Tibial nerve (tissue), 4 donors: ENCODE measurements at places on chromosomes 6 and 20. TPM values are rescaled to one million over a fixed set of nuclear protein-coding genes. Genes with fewer than 3 reads are reported as not detected.

TFEB gene
- total RNA-seq: 21.8 TPM

DNA sequence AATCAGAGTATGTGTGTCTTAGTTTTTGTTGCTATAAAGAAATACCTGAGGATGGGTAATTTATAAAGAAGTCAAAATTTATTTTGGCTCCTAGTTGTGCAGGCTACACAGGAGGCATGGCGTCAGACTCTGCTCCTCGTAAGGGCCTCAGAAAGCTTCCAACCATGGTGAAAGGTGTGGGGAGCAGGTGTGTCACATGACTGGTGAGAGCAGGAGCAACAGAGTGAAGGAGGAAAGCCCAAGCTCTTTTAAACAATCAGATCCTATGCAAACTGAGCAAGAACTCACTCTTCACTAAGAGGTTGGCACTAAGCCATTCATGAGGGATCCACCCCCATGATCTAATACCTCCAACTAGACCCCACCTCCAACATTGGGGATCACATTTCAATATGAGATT lies 1524.3 kb downstream of the HACE1 start:
- no peak for DNase-seq

SOBP gene
- 7.1 TPM for total RNA-seq

DNA sequence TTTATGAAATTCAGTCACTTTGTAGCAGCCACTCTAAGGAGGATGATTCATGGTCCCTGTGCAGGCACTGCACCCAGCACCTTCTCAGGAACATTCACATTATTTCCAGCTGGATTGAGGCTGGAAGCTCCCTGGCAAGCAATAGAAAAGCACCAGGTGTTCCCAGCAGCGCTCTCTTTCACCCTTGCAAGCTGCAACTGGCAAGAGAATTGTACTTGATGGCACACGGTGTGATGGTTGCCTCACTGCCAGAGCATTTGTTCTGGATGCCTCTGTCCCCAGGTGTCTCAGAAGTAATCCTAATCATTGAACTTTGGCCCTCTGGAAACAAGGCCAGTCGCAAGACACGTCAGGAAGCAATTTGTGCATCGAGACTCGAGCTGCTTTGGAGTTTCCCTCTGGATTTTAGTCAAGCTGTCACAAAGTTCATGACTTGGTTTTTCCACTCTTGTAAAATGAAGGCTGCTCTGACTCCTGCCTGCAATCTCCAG lies 24.9 kb upstream of the PHACTR2 start:
- DNase-seq: no peak

DNA sequence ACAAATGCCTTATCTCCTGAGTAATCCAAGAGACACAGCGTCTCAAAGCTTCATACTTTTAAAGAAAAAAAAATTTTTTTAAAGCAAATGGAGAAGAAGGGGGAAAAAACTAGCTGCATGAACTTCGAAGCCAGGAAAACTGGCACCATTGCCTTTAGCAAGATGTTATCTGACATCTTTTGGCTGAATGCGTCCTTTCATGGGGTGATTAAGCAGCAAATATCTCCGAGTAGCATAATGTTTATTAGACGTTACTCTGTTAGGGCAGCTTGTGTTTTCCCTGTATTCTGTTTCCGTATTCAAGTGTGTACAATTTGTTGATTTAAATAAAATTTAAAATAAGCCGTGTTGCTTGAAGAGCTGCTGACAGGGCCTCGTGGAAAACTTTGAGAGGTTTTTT lies 76.5 kb upstream of the TSHZ2 start:
- DNase-seq: no peak

GSTA2 gene
- total RNA-seq: not detected

EEF1A2 gene
- not detected for total RNA-seq

- no peak for DNase-seq
Measured at GRCh38 chr20:59145924-59146779, 17.5 kb upstream of the ZNF831 start.

DNA sequence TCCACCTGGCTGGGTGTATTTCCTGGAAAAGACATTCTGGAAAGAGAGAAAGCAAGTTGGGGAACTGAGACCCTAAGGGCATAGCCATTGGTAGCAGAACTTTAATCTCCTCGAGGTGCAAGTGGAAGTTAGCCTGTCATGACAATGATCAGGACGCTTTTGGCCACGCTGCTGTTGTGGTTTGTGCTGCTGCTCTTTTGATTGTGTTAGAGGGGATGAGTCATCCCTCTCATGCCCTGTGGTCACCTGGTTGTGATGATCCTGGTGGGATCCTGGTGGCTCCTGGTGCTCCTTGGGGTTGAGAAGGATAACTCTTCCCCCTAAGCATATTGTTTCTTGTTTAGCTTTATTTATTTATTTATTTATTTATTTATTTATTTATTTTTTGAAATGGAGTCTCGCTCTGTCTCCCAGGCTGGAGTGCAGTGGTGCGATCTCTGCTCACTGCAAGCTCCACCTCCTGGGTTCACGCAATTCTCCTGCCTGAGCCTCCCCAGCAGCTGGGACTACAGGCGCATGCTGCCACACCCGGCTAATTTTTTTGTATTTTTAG lies 350.3 kb downstream of the KIF16B start:
- no peak for DNase-seq

EBF4 gene
- 17.5 TPM for total RNA-seq

LPA gene
- total RNA-seq: 0.90 TPM

- no peak for DNase-seq
Measured at GRCh38 chr20:64161356-64162238, 2.7 kb upstream of the MYT1 start.

CCN6 gene
- total RNA-seq: not detected

TREM1 gene
- 3.3 TPM for total RNA-seq

DNA sequence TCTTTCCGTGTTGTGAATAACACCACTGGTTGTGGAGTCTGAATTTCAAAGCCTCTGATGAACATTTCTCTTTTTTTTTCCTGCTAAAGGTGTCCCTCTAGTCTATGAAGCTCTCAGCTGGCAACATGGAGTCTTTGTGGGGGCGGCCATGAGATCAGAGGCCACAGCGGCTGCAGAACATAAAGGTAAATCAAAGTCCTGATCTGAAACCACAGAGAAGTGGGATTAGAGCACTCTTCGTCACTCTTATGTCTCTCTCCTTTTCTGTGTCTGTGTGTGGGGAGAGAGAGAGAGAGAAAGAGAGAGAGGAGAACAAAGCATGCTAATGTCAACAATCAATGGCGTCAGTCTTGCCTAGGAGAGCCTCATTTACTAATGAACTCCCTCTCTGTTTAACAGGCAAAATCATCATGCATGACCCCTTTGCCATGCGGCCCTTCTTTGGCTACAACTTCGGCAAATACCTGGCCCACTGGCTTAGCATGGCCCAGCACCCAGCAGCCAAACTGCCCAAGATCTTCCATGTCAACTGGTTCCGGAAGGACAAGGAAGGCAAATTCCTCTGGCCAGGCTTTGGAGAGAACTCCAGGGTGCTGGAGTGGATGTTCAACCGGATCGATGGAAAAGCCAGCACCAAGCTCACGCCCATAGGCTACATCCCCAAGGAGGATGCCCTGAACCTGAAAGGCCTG lies 4.2 kb downstream of the PCK1 start:
- DNase-seq: no peak

GRCh38 chr20:55741801-55742200 lies 263.5 kb downstream of the CBLN4 start:
- no peak for DNase-seq

DNA sequence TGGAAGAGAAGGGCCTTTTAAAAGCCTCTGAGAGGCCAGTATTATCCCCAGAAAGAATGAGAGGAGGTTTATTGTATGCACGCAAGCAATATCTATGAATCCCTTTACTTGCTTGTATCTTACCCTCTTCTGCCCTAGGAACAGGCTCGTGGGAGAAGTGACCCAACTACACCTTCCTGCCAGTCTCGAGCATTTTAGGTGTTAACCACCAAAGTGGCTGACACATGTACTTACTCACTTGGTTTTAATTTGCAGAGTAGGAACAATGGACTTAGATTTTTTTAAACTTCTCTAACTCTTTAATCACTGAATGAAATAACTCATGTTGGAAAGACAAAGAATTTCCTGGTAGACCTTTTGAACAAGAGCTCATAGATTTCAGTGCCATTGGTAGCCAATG lies 296.9 kb downstream of the PLCB1 start:
- no peak for DNase-seq

DNA sequence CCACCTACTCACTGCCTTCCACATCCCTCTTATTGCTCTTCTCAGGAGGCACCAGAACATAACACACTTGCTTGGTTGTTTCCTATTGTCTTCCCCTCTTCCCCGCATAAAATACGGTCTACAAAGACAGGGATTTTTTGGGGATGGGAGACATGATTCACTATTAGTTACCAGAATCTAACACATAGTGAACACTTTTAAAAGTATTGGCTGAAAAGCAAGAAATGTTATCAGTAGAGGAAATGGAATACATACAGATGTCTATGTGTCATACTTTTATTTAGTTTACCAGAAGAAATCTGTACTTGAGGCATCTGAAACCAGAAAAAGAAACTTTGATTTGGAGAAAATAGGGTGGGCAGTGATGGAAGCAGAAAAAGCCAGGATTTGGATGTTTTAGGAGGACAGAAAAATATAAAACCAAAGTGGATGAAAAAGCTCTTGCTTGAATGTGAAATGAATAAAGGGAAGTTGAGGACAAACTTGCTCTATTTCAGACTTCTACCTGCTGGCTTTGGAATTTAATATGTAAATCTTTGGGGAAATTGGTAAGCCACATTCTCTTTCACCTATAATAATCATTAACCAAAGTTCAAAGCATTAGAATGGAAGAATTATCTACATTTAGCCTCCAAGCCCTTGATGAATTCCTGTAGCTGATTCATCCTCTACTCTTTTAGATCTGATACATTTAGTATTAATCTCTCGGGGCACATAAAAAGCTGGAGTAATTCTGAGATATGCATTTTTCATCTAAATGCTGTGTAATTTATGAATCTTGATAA lies 82.6 kb downstream of the DOK5 start:
- DNase-seq: no peak

GRCh38 chr6:34462551-34462971 lies 3.3 kb upstream of the PACSIN1 start:
- DNase-seq: no peak

DNA sequence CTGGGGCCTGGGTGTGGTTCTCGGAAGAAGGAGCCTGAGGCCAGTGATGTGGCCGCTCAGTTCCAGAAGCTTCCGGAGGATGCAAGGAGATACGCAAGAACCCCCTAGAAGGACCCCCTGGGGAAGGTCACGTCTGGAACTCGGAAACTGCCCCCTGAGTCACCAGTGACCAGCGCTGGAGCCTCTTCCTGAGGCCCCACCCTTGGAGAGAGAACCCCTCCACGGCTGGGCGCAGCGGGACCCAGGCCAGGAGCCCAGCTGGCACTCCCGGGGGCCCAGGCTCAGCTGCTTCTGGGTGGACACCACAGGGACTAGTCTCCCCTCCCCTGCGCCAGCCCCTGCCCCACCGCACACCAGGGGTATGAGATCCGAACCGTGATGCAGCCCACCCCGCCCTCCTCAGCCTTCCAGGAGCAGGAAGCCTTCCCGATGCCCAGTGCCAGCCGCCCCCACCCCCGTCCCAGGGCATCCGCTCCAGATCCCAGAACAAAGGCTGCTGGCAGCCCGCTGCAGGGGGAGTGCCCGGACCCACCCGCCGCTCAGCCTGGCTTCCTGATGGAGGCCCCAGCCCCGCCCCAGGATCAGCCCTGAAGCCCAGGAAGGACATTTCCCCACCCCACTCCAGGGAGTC lies 7.5 kb downstream of the LAMA5 start:
- DNase-seq: no peak

GRCh38 chr6:45898941-45899682 lies 116.5 kb downstream of the CLIC5 start:
- no peak for DNase-seq

GRM1 gene
- 0.44 TPM for total RNA-seq

DNA sequence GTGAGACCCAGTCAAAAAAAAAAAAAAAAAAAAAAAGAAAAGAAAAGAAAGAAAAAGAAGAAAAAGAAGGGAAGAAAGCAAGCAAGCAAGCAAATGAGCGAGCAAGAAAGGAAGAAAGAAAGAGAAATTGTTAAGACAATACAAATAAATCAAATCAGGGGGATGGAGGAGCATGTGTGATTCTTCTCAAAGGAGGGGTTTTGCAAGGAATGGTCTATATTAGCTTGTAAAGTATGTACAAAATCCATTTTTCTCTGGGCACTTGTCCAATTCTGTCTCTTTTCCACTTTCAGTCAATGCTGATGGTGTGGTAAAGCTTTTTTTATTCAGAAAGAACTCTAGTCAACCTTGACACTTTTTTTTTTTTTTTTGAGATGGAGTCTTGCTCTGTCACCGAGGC lies 133.7 kb upstream of the TNFAIP3 start:
- DNase-seq: no peak

RSPH4A gene
- 0.78 TPM for total RNA-seq

DNA sequence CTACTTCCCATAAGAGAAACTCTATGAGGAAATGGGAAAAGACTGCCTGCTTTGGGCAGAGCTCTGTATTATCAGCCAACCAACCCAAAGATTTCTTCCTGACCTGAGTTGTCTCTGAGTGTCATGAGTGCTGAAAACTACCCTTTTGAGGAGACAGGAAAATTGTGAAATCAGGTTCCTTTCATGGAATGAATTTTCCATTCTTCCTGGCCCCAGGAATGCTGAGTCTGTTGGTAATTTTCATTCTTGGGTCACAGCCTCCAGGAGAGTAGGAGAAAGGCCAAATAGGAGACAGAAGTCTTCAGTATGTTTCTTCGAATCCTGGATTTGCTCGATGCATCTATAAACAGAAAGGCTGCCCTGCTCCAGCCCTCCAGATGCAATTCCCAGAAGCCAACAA lies 53.6 kb downstream of the SCML4 start:
- no peak for DNase-seq

DNA sequence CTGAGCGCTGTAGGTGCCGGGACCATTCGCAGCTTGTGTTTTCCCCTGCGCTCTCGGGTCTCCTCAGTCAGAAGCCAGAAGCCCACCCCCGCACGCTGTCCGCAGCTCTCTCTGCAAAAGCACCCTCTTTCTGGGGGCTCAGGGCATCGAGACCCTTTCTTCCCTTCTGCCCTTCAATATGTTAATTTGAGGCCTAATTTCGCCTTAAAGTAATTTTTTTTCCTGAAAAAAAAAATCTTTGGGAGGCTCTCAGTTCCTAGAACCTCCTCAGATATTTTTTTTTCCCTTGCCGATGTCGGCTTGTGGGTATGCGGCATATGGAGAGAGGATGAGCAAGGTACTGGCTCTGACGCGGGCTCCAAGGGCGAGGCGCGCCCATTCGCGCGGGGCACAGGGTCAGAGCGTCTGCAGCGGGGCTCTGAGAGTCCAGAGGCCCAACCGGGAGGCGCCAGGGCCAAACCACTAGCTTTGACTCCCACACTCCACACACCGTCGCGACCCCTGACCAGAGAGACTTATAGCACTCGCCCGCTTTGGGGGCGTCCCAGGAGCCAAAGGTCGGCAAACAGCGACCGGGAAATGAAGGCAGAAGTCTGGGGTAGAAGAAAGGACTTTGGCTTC lies 893 bp downstream of the PRDM13 start:
- DNase-seq: no peak

DNA sequence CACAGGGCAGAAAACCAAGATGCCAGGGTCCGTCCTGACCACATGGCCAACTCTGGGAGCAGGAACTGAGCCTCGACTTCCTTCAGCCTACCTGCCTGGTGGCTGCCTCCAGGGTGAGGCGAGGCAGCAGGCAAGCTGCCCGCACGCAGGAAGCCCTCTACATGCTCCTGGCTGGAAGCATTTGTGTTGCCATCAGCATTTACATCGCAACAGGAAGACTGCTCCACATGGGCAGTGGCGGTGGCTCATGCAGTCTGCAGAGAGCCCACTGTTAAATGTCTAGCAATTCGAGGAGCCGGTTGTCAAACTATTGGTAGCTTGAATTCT lies 233.8 kb downstream of the SYNDIG1 start:
- DNase-seq: no peak
